Activated T-helper 2 cell treated with anti-CD3 and anti-CD28 coated beads, Interferon-gamma antibody, Interleukin-2, Interleukin-4, amounts not matched to agents 10 μg/mL and 5 μg/mL and 100 μg/mL, durations not matched to agents 14 hours and 24 hours and 36 hours (primary cell): ENCODE measurements at places on chromosomes 2 and 18. TPM values are rescaled to one million over a fixed set of nuclear protein-coding genes. Genes with fewer than 3 reads are reported as not detected.

The MYOM1 gene
- total RNA-seq = 0.62 and 2.4 TPM in 2 replicates

The GPAT2 gene
- 18.0 and 19.1 TPM in 2 replicates for total RNA-seq

The CD8A gene
- total RNA-seq = 1.8 and 2.8 TPM in 2 replicates

The TUBB8B gene
- total RNA-seq = not detected in 2 replicates

The NTSR2 gene
- total RNA-seq = not detected in 2 replicates

The GPD2 gene
- 23.6 and 23.7 TPM in 2 replicates for total RNA-seq

The EPB41L3 gene
- total RNA-seq = 1.6 and 1.9 TPM in 2 replicates

The KCNK3 gene
- not detected in 2 replicates for total RNA-seq

The HNMT gene
- not detected in 2 replicates for total RNA-seq

The KANSL1L gene
- total RNA-seq = 4.9 and 6.5 TPM in 2 replicates

The NT5C1B gene
- total RNA-seq = not detected in 2 replicates

The LAMA1 gene
- total RNA-seq = not detected in 2 replicates

The GLI2 gene
- 0.07 TPM in 1 of 2 replicates, not detected in the other for total RNA-seq

The UGT1A10 gene
- total RNA-seq = not detected in 2 replicates

The LIMS4 gene
- total RNA-seq = 0.21 TPM in 1 of 2 replicates, not detected in the other

The IRS1 gene
- 1.9 and 3.1 TPM in 2 replicates for total RNA-seq

The ANKRD62 gene
- total RNA-seq = not detected in 2 replicates
